ENCODE measurements at places on chromosomes 7 and 10.
A peak's percentile ranks its signal among the peaks of the same experiment; 100 is the strongest.

GRCh38 chr10:96090463-96090800, 39.7 kb upstream of the ZNF518A start:
- no peak for DNase-seq

- DNase-seq: no peak
These were observed 103.5 kb upstream of the CCDC6 start for GRCh38 chr10:60009710-60010383.

DNA sequence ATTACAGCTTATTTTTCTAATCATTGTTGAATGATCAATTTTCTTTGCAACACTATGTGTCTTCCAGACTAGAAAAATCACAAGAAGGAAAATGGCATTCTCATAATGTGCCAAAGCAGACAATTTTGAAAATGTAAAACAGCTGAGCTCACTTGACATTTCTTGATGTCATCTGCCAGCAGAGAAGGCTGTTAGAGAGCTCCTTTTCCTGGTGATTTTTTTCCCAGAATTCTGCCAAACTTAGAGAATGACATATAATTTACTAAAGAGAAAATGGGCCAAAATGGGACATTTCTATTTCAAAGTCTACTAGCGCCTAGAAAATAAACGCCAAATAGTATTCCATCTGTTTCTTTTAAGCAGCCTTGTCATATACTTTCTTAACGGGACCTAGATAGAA, 88.9 kb upstream of the CSTF2T start:
- no peak for DNase-seq

DNA sequence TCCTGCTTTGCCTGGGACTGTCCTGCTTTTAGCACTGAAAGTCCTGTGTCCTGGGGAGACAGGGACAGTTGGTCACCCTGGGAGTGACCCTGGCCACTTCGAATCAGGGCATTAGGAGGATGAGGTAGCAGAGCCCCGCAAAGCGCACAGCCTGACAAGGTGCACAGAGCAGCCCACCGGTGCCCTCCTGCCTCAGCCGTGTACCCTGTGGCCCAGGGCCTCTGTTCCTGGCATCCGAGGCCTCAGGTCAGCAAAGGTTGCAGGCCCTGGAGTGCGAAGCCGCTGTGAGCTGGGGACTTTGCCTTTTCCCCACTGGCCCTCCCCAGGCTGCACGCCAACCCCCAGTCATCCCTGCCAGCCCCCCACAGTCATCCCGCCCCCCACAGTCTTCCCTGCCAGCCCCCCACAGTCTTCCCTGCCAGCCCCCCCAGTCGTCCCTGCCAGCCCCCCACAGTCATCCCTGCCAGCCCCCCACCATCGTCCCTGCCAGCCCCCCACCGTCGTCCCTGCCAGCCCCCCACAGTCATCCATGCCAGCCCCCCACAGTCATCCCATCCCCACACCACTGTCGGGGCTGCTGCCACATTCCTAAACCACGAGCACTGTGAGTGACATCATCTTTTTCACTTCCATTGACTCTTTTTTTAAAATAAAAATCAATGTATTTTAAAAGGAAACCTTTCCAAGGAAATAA, 91.8 kb downstream of the RGS10 start:
- no peak for DNase-seq

DNA sequence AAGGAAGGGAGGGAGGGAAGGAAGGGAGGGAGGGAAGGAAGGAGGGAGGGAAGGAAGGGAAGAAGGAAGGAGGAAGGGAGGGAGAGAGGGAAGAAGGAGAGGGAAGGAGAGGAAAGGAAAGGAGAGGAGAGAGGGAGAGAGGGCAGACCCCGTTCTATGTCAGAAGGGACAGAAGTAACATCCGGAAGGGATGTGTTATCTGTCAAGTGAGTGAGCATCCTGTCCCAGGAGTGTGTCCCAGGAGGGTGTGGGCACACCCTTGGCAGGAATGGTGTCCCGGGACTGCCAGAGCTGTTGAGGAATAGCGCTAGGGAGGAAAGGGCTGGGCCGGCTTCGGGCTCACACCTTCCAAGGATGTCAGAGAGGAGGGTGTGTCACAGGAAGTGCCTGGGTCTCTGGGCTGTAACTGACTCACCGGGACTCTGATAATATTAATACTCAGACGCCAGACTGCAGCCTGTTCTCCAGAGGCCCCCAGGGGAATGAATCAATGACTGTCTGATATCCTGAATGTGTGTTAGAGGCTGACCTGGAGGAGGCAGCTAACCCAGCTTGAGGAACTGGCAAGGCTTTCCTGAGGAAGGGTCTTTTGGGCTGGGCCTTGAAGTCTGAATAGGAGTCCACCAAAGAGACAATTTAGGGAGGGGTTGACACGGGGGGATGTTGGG, 125.6 kb upstream of the TNRC18 start:
- DNase-seq: peak; percentile 43
